HCT116 (cell line): ENCODE measurements at places on chromosomes 2 and 18.

- no peak for DNase-seq
Measured at GRCh38 chr2:194304191-194304590, 1352.8 kb upstream of the SLC39A10 start.

GRCh38 chr2:219131327-219131726, 29.3 kb downstream of the NHEJ1 start:
- no peak for DNase-seq

- no peak for DNase-seq
Measured at GRCh38 chr2:11753886-11754699, 7.7 kb downstream of the LPIN1 start.

- no peak for DNase-seq
Measured at GRCh38 chr2:219461047-219461514, 26.4 kb downstream of the SPEG start.
